ENCODE measurements at places on chromosomes 7 and 10.

DNA sequence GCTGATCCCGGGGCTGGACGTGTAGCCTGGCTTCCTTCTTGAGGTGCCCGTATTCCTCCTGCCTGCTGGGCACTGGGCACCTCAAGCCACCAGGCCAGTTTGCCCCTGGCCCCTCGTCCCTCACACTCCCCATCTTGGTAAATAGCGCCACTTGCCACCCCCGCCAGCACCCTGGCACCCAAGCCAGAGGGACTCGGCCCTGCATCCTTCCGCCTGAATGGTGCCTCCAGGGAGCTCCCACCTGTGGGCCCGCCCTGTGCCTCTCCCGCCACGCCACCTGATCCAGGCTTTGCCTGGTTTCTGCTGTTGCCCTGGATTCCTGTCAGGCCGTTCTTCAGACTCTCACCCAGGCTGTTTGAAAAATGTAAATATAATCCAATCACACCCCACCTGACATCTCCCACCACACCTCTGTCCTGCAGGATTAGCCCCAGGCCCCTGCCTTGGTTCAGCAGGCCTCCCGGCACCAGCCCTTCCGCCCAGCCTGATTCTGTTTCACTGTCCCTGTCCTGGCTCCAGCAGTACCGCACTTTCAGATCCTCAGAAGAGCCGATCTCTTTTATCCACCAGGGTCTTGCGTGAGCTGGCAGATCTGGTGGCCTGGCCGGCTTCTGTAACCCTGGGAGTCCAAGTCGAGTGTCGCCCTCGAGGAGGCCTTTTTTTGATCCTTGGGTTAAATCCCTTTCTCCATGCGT is 33.8 kb downstream of the WIPI2 start:
- DNase-seq = no peak

DNA sequence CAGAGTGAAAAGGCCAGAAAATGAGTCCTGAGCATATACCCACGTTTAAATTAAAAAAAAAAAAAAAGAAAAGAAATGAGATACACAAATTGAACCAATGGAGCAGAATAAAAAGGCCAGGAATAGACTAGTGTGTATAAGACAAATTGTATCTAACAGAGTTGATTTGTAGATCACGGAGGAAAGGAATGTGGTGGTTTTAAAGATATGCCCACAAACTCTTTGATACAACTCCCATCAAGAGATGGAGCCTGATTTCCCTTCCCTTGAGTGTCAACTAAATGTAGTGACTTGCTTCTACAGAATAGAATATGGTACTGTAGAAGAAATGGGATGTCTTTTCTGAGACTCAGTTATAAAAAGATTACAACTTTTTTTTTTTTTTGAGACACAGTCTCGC is 10.4 kb downstream of the SYPL1 start:
- no peak for DNase-seq

- no peak for DNase-seq
These were observed 173.4 kb upstream of the SHH start for GRCh38 chr7:155985518-155986250.

DNA sequence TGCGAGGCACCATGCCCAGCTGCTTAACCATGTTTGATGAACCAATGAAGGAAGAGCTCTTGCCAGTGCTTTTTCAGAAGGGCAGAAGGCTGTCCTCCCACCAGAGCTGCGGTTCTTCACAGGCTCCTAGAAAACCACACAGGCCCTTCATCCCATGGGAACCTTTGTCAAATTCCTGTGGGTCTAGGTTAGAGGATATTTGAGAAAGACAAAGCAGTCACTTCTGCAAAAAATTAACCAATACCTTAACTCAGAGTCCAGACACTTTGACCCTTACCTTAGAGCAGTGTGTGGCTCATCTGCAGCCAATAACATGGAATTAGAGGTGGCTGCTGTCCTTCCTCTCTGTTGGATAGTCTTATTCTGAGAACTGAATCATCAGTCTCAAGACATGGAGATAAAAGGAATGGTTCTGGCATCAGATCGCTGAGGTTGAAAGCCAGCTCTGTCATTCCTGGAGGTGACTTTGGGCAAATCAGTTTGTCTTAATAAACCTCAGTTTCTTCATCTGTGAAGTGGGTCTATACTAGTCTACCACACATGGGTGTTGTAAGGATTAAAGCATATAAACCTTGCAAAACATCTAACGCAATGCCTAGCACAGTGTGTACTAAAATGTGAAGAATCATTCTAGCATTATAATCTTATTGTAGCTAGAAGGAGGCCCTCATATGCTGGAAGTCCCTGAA is 65.1 kb upstream of the PIP4K2A start:
- no peak for DNase-seq

- DNase-seq = no peak
These were observed 64.4 kb downstream of the ENO4 start for GRCh38 chr10:116913695-116914094.

- no peak for DNase-seq
These were observed 133.8 kb upstream of the KCNMA1 start for GRCh38 chr10:77771450-77771849.

DNA sequence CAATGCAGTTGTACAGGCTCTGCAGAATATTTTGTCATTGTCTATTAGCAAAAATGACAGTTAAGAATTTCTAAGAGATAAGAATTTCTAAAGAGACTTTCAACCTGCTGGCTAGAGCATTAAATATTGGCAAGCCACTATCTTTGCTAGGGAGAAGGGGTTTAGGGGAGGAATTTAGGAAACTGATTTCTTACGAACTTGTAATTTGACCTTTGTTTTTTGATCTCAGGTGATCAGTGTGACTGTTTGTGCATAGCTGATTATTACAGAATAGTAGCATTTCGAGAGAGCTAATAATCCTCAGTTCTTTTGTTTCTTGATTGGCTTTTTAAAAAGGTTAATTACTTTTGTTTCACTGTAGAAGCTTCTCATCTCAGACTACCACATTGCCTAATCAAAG is 68.1 kb downstream of the ST7 start:
- no peak for DNase-seq

- DNase-seq = no peak
These were observed 331.7 kb downstream of the SORCS1 start for GRCh38 chr10:106832846-106833245.

GRCh38 chr10:16674147-16674703 is 143.0 kb downstream of the RSU1 start:
- no peak for DNase-seq

GRCh38 chr7:104973909-104974415 is 40.0 kb upstream of the KMT2E start:
- DNase-seq = peak; percentile 88

DNA sequence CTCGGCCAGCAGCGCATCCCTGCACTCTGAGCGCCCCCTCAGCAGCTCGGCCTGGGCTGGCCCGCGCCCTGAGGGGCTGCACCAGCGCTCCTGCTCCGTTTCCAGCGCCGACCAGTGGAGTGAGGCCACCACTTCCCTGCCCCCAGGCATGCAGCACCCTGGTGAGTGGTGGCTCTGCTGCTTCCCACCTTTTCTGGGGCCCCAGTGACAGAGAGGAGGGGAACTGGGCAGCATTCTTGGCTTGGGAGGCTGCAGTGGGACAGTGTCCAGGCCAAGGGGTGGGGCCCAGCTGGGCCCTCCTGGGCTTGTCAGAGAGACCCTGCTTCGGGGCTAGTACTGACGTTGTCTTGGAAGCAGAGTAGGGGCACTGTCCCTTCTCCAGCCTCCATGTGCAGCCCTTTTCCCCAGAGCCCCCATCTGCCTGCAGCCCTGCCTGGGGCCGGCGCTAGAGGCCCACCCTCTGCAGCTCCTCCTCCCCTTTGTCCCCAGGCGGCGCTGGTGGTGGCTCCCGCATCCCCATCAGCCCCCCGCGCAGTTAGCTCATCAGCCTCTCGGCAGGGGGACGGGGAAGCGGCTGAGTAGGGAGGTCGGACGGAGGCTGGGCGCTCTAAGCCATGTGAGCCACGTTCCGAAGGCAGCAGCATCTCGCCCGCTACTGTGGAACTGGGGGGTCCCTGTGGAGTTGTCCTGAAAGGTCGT is 29.2 kb downstream of the GBX1 start:
- no peak for DNase-seq

- no peak for DNase-seq
These were observed 281.2 kb upstream of the KIAA1217 start for GRCh38 chr10:23927576-23928325.

DNA sequence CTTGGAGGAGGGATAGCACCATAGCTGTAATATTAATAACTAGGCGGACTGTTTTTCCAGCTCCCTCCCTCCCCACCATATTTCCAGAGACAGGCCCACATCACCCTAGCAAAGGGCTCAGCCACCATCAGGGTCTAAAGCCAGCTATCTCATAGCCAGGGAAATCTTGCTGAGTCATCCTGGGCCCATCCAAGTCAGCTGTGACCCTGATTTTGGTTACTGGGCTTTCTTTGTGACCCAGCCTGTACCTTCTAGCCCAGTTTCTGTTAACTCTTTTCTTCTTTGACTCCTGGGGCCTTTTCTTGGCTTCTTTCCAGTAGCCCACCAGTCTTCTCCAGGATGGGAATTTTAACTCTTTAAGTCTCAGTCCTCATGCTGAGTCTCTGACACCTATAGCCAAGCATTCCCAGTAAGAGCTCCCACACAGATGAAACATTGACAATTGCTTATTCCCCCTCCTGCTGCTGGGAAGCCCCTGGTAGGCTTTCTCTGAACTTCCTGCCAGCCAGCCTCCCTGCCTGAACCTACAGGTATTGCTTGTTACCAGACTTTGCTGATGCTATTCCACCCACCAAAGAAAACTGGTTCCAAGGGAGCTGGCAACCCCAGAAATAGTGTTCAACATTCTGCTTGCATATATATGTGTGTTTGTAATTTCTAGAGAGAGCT is 34.8 kb upstream of the ADO start:
- DNase-seq = peak; percentile 11

GRCh38 chr10:46301056-46301645 is 14.4 kb downstream of the ANTXRL start:
- DNase-seq = no peak

DNA sequence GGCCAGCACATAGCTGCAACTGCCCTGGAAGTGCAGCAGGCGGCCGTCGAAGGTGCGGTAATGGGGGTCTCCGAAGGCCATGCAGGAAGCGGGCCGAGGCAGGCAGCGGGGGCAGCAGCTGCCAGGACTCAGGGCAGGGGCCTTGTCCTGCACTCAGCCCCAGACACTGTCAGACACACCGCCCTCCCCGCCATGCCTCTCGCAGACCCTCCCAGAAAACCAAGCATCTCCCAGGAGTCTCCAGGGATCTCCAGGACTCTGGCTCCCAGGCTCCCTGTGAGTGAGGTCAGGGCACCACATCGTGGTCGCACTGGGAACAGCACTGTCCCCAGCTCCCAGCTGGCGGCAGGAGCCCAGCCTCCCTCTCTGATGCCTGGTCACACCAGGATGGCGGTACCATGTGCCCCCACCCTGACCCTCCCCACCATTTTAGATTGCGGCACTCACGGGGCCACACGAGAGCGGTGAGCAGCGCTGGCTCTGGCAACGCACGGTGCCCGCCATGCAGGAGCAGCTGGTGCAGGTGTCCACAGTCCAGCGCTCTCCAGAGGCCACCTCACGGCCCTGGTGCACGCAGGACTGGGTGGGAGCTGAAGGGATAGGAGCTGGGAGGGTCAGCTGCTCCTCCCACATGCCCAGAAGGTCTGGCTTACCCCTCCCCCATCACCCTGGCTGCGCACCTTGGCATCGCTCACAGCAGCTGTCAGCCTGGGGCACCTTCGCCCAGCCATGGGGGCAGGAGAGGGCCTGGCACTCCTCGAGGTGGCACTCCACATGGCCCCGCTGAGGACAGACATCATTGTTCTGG is 17.5 kb downstream of the ATP6V1F start:
- peak; percentile 65 for DNase-seq

DNA sequence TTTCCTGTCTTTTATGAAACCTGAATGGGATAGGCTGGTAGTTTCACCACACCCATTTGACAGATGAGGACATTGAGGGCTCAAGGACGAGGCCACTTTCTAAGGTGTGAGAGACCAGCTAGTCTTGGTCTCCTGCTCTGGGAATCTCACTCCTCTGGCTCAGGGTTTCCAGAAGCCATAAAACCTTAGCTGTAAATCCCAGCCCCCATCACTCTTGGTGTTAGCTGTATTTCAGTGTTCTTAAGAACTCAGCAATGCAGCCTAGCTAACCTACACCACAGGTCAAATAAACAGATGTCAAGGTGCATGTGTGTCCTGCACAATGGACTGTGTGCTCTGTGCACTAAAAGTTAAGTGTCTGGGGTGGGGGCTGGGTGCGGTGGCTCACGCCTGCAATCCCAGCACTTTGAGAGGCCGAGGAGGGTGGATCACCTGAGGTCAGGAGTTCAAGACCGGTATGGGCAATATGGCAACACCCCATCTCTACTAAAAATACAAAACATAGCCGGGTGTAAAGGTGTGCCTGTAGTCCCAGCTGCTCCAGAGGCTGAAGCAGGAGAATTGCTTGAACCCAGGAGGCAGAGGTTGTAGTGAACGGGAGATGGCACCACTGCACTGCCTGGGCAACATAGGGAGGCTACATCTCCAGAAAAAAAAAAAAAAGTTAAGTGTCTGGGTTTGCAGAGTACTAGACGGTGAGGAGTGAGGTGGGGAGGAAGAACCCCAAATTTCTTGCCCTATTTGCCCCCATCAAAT is 567 bp upstream of the EPO start:
- peak; percentile 40 for DNase-seq

DNA sequence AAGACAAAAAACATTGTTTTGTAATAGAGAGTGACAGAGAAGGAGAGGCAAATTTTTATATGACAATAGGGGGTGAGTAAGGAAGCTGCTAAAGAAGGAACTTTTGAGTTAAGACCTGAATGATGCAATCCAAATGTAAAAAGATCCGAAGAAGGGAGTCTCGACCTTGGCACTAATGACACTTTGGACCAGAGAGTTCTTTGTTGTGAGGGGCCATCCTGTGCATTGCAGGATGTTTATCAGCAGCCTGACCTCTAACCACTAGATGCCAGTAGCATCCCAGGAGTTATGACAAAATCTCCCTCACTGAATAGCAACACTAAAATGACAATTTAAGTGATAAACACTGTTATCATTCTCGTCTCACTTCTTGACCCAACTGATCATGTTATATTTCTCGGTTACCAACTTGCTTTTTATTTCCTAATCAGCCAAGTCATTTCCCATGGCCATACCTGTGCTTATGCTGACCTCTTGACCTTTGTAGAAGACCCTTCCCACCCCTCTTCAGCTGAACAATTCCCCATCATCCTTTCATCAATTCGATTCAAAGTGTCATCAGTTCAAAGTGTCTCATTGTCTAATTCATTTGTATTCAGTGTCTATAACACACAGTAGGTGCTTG is 30.0 kb downstream of the DGKI start:
- peak; percentile 28 for DNase-seq

GRCh38 chr10:116477986-116478664 is 50.5 kb downstream of the PNLIPRP3 start:
- DNase-seq = no peak

DNA sequence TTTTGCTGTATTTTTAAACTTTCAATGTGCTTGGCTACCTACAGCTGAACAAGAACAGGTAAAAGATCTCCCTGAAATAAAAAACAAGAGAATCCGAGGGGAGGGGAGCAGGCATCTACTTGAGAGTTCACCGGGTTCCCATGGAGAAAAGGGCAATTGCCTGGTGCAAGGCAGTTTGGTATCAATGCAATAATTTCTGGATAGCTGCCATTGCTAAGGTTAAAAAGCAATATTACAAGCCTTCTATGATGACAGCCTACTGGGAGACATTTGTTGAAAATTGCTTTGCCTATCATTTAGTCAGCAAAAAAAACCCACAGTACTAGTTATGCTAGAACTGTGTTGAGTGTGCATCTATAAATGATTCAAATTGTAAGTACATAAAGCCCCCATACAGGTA is 82.1 kb downstream of the GFRA1 start:
- no peak for DNase-seq

GRCh38 chr7:12436126-12436525 is 32.5 kb upstream of the VWDE start:
- DNase-seq = no peak
